Cardiac fibroblast (primary cell): ENCODE measurements at places on chromosomes 6 and 20.

GRCh38 chr6:100458841-100459591 lies 5.7 kb downstream of the SIM1 start:
- DNase-seq, result no peak

- DNase-seq, result no peak
Observed at GRCh38 chr6:25907475-25908014, 22.9 kb downstream of the SLC17A2 start.

DNA sequence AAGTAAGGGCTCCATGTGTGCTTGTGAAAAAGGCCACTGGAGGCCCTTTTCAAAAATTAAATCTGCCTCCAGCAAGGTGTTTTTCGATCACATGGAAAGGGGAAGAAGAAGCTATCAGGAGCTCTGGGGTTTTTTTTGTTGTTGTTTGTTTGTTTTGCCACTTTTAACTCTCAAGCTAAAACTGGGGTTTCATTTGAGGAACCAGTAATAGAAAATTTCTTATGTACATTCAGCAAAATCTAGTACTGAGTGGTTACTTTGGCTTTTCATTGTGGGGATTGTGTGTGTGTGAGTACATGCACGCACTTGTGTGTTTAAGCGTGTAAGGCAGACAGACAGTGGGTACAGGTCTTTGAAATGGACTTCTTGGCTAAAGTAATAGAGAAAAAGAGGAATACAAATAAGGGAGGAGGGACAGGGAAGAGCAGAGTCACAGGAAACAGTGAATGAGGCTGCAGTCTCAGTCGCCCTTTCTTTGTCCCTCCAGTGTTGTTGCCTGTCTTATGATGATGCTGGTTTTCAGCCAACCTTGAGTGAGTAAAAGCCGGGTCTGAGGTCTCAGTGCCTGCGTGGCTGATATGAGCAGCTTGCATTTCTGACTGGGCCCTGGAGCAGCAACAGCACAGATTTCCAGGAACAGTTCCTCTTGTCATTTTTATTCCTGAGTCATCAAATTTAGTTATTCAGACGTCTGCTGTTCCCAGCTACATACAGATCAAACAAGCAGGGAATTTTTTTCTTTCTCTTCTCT lies 26.2 kb downstream of the SLC16A10 start:
- peak; percentile 64 for DNase-seq

DNA sequence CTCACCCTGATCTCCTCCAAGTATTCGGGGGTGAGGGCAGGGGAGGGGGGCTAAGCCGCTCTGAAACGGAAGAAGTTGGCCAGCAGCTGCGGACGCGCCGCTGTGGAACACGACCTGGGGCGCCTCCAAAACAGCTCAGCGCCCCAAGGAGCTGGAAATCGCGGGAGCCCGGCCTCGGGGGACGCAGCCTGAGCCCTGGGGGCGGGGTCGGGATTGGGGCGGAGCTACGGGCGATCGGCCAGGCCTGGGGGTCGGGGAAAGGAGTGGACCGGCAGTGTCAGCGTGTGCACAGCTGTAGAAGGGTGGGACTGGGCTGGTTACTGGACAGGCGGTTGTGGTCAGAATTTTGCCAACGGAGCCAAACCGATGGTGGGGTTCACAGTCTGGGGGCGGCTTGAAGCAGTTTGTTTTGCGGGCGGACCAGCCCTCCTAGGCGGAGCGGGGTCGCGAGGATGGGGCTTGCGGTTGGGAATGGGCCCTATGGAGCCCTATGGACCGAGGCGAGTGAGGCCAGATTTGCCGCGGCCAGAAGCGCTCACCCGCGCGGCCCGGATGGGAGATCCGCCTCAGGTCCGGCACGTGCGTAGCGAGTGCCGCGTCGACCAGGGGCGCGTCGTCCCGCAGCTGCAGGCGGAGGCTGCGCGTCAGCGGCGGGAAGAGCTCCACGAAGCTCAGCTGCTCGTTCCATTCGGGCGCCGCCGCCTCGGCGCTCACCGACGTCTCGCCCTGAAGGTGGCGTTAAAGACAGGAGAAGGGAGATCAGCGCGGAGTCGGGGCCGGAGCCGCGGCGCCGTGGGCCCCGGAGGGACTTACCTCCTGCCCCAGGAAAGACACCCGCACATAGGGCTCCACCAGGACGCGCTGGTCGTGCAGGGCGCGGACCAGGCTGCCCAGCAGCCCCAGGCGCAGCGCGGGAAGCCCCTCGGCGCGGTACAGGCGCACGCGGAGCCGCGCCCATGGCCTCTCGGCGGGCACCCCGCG lies 14.3 kb upstream of the SPAG4 start:
- peak; percentile 79 for DNase-seq

GRCh38 chr6:162871966-162872365 lies 144.2 kb downstream of the PACRG start:
- no peak for DNase-seq

GRCh38 chr20:10074513-10074912 lies 39.7 kb downstream of the ANKEF1 start:
- DNase-seq, result peak; percentile 78

- DNase-seq, result no peak
Observed at GRCh38 chr6:84082689-84083265, 49.2 kb downstream of the MRAP2 start.

DNA sequence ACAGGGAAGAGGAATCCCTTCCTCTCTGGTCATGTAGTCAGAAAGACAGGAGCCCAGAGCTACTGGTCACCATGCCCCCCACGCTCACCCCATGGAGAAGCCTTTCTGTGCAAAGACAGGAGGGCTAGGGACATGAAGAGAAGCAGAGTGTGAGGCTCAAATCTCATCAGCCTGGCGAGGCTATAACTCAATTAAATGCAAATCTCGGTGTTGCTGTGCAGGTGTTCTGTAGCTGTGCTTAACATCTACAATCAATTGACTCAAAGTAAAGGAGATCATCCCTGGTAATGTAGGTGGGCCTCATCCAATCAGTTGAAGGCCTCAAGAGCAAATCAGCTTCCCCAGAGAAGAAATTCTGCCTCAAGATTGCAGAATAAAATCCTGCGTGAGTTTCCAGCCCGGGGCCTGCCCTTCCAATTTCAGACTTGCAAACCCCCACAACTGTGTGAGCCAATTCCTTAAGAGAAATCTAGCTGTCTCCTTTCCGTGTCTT lies 64.4 kb downstream of the CHMP4B start:
- no peak for DNase-seq
